ENCODE measurements at places on chromosomes 3 and 15.
A peak's percentile ranks its signal among the peaks of the same experiment; 100 is the strongest.

GRCh38 chr3:173983343-173983742 lies 585.8 kb downstream of the NLGN1 start:
- DNase-seq: peak; percentile 39

DNA sequence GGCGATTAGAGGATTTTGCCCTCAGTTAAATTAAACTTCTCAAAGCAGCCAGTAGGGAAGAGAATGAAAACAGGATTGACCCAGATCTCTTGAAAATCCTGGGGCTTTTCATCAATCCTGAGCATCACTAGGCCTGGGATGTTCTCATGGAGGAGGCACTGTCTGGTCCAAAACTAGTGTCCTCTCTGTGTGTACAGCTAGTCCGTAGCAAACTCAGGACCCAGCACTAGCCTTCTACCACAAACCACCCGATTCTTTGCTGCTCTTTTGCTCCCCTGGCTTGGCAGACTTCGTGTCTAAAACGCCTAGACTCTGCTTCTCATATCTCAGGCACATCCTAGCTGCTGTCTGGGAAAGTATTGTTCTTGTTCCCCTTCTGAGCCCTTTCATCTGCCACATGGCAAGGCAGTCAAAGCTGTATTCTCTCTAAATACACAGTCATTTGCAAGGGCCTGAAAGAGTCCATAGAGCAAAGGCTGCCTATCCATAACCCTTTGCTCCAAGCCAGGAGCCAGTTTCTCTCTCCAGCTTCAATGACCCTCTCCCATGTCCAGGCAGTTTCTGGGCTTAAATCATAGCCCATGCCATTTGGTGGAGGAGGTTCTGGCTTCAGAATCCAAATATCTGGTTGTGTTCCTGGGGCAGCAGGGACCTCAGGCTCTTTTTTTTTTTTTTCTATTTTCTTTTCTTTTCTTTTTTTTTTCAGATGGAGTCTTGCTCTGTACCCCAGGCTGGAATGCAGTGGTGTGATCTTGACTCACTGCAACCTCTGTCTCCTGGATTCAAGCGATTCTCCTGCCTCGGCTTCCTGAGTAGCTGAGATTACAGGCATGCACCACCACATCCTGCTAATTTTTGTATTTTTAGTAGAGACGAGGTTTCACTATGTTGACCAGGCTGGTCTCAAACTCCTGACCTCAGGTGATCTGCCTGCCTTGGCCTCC lies 52.4 kb downstream of the CDC25A start:
- no peak for DNase-seq

GRCh38 chr15:42046597-42046996 lies 25.8 kb upstream of the PLA2G4E start:
- no peak for DNase-seq

DNA sequence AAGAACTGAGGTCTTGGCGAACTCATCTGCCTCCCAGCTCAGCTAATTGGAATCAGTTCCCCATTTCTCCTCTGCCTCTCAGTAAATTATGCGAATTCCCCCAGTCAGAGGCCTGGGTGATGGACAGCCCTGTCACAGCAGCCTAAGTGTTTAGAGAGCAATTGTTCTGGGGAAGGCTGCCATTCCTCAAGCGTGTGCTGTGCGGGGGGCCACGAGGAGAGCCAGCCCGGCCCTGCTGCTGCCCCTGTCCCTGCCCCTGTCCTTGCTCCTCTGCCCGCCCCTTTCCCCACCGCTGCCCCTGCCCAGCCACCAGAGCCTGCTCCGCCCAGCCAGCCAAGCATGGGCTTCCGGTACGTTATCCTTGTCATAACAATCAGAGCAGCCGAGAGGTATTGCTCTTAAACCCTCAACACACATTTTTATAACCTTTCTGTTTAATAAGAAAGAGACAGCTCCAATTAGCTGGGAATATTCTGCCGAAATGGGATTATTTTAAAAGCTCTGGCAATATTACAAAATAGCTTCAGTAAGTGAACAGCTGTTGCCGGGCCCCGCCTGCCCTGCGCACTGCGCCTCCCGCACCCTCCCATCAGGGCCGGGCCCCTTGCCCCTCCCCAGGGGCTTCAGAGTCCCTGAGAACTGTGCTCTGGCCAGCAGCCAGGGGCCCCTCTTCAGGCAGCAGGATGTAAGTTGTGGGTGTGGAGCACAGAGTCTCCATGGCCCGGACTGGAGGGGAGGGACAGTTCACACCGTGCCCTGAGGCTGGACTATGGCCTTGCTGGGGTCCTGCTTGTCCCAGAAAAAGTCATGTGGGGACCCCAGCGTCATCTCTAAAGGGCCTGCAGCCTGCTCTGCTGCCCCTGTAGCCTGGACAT lies 12.4 kb upstream of the CACNA2D2 start:
- no peak for DNase-seq

DNA sequence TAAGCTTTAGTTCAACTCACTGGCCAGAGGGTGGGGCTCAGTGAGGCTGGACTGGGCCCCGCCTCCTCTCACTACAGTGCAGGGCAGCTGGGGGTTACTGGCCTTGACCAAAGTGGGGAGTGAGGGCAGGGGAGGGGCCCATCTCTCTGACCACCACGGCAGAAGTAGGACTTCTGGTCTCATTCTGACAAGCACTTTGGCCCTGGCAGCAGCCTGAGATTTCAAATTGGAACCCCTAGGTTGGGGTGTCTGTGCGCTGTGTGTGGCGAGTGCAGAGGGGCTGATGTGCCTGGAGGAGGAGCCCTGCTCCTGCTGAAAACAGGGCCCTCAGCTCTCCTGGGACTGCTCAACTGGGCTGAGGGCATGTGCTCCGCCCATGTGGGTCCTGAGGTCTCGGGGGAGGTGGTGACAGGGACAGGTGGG lies 60.3 kb upstream of the RPL32 start:
- no peak for DNase-seq

DNA sequence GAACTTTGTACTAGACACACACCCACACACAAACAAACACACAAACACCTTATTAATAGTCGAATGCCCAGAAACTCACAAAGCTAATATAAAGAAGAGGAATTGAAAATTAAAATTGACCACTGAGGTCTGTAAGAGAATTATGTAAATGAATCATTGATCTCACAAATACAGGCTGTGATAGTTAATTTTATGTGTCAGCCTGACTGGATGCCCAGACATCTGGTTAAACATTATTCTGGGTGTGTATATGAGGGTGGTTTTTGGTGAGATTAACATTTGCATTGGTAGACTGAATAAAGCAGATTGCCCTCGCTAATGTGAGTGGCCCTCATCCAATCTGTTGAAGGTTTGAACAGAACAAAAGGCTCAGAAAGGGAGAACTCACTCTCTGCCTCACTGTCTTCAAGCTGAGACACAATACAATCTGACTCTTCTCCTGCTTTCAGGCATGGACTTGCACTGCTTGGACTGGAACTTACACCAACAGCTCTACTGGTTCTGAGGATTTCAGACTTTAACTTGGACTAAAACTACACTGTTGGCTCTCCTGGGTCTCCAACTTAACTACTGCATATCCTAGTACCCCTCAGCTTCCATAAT lies 199.4 kb upstream of the TTC14 start:
- DNase-seq: no peak

GRCh38 chr3:162586591-162586990 lies 1090.0 kb downstream of the OTOL1 start:
- no peak for DNase-seq

DNA sequence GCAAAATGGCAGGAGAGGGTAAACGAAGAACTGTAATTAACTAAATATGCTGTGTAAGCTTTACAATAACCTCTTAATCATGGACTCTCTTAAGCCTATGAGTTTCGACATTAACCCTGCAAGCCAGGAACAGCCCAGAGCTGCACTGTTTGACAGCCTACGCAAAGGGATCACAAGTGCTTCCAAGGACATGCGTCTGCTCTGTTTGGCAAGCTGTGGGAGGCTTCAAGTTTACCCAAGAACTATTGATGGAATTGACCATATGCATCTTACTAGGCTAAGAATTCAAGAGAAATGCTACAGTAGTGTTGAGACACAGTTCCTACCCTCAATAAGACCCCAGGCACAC lies 66.0 kb downstream of the PDZRN3 start:
- no peak for DNase-seq

DNA sequence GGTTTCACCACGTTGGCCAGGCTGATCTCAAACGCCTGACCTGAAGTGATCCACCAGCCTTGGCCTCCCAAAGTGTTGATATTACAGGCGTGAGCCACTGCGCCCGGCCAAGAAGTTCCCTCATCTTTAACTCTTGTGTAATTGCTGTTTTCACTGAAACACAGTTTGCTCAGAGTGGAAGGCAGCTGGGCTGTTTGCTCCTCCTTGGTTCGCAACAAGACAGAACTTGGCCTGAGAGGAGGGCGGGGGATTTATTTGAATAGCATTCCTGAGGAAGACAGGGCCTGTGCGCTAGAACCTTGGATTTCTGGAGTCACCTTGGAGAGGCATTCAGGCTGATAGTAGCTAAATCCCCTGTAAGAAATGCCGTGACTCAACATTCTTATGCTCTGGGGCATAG lies 226.7 kb upstream of the MCTP2 start:
- DNase-seq: no peak

- no peak for DNase-seq
These were observed 553.0 kb downstream of the NTRK3 start for GRCh38 chr15:87703327-87704111.

- DNase-seq: no peak
These were observed 5.2 kb downstream of the MEIS2 start for GRCh38 chr15:37094915-37095711.

DNA sequence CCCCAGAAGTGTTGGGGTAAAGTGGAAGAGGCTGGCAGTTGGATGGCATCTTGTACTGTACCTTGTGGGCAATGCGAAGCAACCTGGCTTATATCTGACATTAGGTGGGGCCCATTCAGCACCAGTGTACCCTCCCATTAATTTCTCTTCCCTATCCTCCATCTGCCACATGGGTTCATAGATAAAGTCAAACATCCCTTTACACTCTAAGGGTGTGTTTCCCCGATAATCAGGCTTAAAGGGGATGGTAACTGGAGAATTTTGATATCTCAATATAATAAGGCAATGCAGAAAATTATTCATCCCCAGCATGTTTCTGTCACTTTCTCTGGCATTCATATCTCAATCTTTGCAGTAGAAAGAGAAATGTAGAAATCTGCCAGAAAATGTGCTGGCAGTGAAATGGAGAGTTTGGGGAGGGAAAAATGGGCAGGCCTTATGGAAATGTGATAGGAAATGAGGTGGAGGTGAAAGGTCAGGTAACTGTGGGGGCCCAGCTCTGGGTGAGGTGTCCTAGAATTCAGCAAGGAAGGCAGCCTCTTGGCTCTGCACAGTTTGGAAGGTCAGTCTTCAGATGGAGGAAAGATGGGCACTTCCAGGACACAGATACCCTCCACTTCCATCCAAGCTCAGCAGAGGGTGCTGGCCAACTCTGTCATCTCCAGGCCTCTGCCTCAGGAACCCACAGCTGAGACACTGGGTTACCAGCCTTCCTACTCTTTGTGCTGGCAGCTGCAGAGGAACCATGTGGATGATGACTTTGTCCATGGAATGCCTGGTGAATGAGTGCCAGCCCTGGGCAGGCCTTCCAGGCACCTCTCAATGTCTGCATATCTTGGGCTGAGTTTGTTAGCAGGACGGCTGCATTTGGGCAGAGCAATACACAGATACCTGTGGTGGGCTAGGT lies 325.9 kb upstream of the CTDSPL start:
- DNase-seq: no peak

DNA sequence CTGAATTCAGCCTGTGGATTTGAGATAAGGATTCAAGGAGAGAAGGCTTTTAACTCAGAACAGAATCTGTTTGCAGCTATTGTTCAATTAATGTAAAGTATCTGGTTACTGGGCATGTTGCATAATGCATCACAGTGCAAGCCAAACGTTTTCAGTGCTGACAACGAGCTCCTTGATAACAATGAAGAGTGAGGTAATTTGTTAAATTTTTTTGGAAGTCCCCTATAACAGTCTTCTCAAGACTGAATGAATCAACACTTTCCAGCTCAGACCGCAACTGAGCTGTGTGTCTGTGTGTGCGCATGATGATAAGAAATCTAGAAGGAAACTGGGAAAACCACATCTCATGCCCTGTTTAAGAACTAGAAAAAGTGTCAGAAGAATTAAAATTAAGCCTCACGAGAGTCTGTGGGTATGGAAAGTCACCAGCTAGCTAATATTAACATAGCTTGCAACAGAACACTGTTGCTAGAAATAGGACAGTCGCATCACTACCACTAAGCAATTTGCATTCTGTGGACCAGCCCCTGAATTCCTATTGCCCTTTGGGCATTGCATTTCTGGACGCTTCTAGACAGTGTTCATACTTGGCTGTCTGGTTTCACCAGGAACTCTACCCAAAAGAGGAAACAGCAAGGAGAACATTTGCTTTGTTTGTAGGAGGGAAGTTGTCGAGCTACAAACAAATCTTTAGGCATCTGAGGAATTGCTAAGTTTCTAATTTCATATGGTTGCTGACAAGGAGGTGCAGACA lies 43.7 kb upstream of the ATP2C1 start:
- DNase-seq: no peak

DNA sequence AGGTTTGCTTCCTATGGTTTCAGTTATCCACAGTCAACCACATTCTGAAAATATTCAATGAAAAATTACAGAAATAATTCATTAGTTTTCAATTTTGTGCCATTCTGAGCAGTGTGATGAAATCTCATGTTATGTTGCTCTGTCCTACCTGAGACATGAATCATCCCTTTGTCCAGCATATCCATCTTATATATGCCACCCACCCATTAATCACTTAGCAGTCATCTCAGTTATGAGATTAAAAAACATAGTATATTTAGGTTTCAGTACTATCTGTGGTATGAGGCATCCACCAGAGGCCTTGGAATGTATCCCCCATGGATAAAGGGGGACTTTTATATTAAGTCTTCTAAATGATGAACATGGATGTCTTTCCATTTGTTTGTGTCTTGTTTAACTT lies 64.7 kb upstream of the PROK2 start:
- DNase-seq: no peak

Measured in HS-5 (cell line).